ENCODE measurements at places on chromosomes 1 and 21.
A peak's percentile ranks its signal among the peaks of the same experiment; 100 is the strongest.

GRCh38 chr21:45228656-45229240, 58.9 kb downstream of the POFUT2 start:
- no peak for DNase-seq

DNA sequence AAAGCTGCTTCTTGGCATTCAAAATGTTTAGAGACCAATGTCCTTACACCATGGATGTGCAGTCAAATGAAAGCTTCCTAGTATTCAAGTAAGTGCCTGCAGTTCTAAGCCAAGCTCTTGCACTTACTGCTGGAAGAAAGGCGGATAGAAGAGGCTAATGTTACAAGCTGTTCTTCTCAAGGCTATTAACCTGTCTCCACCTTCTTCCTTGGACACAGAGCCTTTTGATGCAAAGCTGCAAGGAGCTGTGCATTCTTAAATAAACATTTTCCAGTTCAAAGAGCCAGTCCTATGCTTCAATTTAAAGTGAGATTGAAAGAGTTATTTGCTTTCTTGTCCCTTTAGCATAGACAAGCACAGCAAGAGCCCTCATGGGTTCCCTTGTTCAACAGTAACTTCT, 167.9 kb upstream of the RUNX1 start:
- no peak for DNase-seq

GRCh38 chr1:84339503-84339902, 38.0 kb downstream of the SAMD13 start:
- no peak for DNase-seq

DNA sequence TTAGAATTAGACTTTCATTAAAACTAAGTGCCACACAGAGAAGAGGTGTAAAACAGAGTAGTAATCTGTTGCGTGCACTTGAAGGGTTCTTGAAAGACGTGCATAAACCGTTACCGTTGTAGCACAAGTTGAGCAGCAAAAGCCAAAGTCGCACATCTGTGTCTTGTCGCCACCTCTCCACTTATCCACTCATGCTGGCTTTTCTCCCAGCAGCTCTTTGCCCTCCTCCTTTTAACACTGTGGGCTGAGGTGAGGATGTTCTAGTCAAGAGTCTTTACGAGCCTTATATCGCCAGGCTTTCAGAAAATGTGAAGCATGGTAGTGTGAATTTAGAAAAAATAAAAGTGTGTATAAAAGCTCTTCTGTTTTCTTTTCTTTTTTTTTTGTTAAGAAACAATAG, 48.0 kb downstream of the NR5A2 start:
- DNase-seq: no peak

GRCh38 chr1:109198043-109198695, 15.5 kb upstream of the SARS1 start:
- peak; percentile 23 for DNase-seq

GRCh38 chr1:234926559-234927311, 201.9 kb downstream of the TOMM20 start:
- no peak for DNase-seq

DNA sequence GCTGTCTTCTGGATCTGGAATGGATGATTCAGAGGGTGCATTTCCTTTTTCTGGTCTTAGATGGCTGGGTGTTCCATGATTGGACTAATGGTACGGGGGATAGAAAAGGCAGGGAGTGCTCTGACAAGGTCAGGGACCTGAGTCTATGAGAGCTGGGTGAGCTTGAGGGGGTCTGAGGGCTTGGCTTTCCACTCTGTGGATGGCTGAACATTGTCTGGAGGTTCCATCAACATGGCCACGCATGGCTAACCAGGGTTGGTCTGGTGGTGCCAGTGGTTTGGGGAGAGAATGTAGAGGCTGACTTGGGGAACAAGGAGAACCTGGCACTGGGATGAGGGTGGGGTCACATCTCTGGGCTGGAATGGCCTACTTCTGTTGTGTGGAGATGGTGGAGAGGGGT, 41.5 kb upstream of the TSPAN2 start:
- DNase-seq: no peak

DNA sequence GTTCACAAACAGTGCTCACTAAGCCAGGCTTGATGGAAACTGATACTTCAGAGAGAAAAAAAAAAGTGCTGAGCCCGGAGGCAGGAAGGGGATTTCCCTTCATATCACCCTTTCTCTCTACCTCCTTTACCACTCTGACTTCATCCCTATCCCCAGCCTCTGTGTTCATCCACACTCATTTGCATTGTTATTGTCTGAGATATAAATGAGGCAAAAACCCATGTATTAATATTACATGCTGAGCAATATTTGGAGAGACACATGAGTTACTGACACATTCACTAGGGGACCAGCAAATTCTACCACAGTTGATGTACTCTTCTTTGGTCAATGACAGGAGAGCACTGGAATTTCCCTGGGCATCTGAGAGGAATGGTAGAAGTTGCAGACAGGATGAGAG, 175.8 kb downstream of the TNFSF18 start:
- DNase-seq: no peak

GRCh38 chr1:197444755-197445154, 176.7 kb downstream of the CRB1 start:
- DNase-seq: no peak

DNA sequence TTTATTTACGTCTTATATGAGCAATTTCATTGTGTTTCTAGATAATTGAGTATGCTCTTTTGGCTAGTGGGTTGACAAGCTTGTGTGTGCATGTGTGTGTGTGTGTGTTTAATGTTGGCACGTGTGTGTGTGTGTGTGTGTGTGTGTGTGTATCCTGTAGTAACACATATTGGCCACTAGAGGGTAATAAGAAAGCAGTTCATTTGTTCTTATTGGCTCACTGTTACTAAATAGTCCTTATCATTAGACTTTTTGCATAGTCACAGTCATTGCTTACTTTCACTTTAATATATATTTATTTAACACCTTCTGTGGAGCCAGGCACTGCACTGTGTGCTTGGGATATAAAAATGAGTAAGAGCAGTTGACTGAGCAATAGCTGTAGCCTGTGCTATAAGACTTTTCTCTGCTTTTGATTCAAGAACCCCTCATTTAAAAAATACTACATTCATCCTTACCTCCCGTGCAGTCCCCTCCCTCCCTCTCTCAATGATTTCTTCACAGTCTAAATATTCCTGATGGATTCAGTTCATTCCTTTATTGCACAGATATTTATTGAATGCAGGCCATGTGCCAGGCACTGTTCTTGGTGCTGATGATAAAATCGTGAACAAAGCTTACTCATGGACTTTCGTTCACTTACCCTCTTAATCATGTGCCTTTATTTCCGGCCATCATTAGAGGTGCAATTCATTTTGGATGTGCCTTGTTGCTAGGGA, 96.7 kb downstream of the DYRK1A start:
- no peak for DNase-seq

GRCh38 chr1:89866568-89866967, 45.7 kb downstream of the LRRC8D start:
- DNase-seq: no peak

DNA sequence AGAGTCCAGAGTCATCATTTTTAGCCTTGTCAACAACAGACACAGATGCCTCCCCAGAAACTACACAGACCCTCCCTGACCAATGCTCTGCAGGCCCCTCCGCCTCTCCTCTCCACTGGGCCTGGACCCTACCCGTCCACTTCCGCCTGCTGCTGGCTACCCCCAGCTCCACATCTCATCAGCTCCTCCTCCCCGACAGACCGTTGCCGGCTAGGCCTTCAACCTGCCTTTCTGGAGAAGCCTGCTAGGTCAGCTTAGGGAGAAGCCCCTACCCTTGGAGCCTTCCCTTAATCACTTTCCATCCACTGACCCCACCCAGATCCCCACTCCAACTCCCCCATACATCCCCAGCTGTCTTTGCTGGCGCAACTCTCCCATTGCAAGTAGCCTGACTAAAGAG, 1.4 kb downstream of the TRIM17 start:
- no peak for DNase-seq

- no peak for DNase-seq
Measured at GRCh38 chr1:158732524-158732923, 12.0 kb upstream of the OR6K3 start.

- no peak for DNase-seq
Measured at GRCh38 chr1:166080277-166080966, 86.4 kb downstream of the FAM78B start.

All from thoracic aorta (tissue), 2 donors.